ENCODE measurements at places on chromosomes 13 and 19.

- DNase-seq: no peak
Measured at GRCh38 chr19:38204096-38204495, 19.9 kb downstream of the DPF1 start.

GRCh38 chr19:44728178-44728577, 20.3 kb upstream of the BCL3 start:
- no peak for DNase-seq

GRCh38 chr19:16969135-16969534, 57.5 kb downstream of the CPAMD8 start:
- DNase-seq: peak; percentile 43

- DNase-seq: peak; percentile 94
Measured at GRCh38 chr19:16829010-16829821, at the start of gene SIN3B. Gene SIN3B (plus strand): TSS chr19:16829398. CDS start chr19:16829421, 23 bp downstream.

- no peak for DNase-seq
Measured at GRCh38 chr13:114272977-114273376, 8.4 kb upstream of the UPF3A start.

GRCh38 chr13:24263632-24264031, 45.7 kb upstream of the C1QTNF9 start:
- DNase-seq: no peak

GRCh38 chr19:29173896-29174295, 39.1 kb downstream of the UQCRFS1 start:
- DNase-seq: no peak

GRCh38 chr13:73772449-73773167, 361.6 kb downstream of the KLF12 start:
- no peak for DNase-seq

GRCh38 chr13:98147521-98147920, 4.6 kb downstream of the FARP1 start:
- DNase-seq: no peak

GRCh38 chr19:16258440-16258903, 60.8 kb downstream of the AP1M1 start:
- peak; percentile 92 for DNase-seq

- DNase-seq: peak; percentile 49
Measured at GRCh38 chr19:48967346-48968178, 2.5 kb downstream of the FTL start.

GRCh38 chr19:48543121-48543710, 8.8 kb upstream of the SULT2B1 start:
- no peak for DNase-seq

DNA sequence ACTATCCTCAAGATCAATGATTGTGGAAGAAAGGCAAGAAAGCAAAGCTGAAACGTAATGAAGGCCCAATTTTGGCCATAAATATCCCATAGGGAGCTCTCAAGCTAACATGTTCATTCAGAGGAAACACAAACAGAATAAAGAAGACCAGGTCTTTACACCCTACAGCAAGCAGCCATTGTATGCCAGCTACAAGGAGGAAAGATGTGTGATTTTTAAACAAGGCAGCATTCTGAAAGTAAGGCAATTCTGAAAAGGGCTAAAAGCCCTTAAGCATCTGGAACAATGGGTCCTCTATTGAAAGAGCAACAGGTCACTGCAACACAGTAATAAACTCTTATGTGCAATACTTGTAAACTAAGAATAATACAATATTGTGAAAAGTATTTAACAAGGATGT, 1002.4 kb downstream of the SLITRK1 start:
- no peak for DNase-seq

GRCh38 chr13:21106089-21106488, 44.7 kb upstream of the LATS2 start:
- no peak for DNase-seq

- no peak for DNase-seq
Measured at GRCh38 chr13:31427151-31428100, 227.7 kb downstream of the B3GLCT start.

DNA sequence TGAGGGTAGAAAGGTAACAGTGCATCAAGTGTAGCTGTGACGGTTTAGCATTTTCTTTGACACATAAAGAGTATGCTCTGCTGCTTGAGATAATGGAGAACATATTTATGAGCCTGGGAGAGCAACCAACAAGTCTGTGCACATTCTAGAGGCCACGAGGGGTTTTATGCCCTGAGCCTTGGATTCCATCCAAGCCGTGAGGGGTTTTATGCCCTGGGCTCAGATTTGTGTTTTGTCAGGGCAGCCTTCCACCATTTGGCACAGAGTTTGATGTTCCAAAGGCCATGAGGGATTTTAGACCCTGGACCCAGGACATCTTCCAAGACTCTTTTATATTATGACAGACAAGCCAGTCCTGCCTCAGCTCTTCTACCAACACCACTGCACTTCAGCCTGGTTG, 106.4 kb downstream of the ZNF486 start:
- no peak for DNase-seq

- peak; percentile 30 for DNase-seq
Measured at GRCh38 chr19:37914908-37915307, 7.9 kb downstream of the SIPA1L3 start.

DNA sequence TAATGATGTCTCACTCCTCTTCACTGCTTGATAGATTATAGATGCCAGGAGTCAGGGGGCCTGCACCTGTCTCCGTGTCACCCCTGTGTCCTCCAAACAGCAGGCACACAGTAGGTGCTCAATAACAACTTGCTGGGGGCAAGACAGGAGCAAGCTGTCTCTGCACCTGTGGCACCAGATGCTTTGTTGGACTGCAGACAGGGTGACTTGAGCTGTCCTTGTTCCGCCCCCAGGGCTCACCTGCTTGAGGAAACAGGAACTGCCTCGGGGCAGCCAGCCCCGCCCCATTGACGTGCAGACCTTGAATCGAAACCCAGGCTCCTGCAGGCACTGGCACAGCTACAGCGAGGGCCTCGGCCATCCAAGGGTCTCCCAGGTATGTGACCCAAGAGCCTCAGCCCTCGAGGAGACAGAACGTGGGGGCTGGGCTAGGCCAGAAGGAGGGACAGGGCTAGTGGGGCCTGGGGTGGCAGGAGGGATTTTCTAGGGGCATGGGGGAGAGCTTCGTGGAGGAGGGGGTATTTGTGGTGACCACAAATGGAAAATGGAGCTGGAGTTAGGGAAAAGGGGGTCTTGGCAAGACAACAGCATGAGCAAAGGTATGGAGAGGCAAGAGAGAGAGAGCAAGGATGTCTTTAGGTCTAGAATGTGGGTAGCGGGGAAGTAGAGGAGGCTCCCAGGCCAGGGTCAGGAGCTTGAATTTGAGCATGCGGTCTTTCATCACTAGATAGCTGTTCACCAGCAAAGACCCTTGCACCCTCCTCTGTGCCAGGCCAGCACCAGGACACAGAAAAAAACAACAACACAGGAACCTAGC, at the start of gene HSH2D:
Gene HSH2D (plus strand): TSS at position 287 of the 817 bp plus-strand sequence. CDS start 5,066 bp downstream, outside the sequence.
- peak; percentile 85 for DNase-seq

GRCh38 chr13:99376132-99376531, 68.9 kb upstream of the GPR183 start:
- DNase-seq: no peak

- DNase-seq: no peak
Measured at GRCh38 chr13:27926644-27927434, 7.0 kb downstream of the PDX1 start.

DNA sequence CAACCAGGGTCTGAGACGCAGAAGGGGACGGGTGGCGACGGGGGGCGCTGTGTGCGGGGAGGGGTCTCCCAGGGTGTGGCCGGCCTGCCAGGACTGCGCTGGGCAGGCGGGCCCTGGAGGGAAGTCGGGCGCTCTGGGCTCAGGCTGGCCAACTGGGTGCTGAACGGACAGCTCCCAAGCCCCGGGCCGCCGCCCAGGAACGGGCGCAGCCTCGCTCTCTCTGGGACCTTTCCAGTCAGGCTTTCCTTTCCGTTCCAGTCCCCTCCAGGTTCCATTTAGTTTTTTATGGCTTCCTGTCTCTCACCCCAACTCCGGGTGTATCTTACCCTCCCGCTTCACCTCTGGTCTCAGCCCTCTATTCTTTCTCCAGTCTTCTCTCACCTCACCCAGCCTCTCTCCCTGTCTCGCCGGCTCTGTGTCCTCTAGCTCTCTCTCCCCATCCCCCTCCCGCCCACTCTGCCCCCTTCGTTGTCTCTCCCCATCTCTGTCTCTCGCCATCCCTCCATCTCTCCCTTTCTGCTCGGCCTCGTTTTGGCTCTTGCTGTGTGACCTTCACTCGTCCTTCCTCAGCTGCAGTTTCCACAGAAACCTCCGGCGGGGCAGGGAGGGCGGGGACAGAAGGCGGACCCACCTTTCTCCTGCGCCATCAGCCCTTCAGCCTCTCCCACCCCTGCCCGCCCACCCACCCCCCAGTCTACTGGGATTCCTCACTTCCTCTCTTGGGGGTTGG, 3.3 kb upstream of the ATP1A3 start:
- peak; percentile 72 for DNase-seq

DNA sequence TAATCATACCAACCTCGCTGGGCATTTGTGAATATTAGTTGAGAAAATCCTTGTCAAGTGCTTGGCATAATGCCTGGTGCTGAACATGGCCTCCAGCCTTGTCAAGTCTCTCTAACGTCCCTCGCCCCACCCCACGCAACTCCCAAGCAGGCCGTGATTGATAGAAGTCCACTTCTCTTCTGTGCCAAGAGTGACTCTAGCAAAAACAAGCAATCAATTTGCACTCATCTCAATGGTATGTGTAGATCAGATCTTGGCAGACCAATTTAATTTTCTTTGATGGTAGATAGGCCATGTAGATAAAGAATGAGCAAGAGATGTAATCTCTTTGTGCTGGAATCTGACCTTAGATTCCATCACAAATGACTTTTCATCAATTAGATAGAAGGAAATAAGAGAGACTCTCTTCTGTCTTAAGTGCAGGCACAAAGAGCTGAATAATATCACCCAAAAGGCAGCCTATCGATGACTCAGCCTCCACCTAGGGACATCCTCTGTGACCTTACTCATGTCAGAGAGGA, 31.0 kb upstream of the KATNAL1 start:
- no peak for DNase-seq

DNA sequence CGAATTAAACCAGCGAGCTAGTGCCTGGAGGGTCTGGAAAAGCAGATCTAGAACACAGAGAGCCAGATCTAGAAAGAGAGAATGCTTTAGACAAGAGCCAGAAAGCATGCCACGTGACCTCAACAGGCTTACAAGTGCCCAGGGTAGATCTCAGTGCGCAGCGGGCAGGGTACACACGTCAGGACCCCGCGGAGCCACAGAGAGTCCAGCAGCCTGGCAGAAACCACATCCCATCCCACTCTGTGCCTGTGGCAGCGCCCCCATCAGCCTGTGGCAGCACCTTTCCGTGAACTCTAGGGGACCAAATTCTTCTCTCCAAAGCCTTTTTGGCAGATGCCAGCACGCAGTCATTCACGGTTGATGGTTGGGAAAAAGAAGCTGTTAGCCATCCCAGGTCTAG, 5.9 kb downstream of the ARHGEF1 start:
- no peak for DNase-seq

DNA sequence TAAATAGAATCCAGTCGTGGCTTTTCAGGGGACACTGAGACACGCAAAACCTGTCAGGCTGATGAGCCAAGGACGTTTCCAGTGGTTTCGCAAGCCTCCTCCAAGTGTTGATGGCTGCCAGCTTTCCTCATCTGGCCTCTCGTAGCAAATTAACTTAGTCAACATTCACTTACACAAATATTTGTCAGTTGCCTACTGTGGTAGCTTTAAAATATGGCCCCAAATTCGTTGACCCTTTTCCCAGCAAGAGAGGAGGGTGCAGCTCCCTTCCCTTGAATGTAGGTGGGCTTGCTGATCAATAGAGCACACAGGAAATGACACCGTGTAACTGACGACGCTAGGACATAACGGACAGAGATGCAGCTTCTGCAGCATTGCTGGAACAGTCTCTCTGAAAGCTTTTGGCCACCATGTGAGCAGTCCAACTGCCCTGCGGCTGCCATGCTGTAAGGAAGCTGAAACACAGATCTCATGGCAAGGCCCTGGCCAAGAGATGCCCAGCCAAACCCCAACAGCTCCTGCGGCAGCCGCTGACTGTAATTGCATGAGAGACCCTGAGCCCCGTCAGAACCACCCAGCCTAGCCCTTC, 5.5 kb upstream of the RANBP3 start:
- DNase-seq: no peak

DNA sequence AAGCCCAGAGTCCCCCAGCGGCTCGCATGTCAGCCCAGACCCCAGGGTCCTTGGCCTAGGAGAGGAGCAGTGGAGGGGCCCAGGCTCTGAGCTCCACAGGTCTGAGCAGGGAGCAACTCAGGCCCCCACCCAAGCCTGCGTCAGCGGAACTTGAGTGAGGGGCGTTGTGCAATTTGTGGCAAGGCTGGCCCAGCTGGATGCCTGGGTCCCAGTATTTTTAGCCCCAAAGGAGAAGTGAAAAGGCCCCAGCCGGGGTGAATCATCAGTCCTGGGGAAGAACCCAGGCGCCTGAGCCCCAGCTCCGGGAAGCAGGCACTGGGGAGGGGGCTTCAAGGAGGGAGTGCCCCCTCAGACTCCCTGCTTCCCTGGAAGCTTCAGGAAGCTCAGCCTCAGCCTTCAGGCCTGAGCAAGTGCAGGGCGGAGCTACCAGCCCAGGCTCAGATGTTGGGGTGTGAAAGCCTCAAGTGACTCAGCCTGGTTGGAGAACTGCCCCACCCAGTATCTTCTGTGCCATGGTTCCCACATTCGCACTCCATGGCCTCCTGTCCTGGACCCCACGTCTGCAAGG, 7.2 kb downstream of the MED29 start:
- DNase-seq: peak; percentile 91

- DNase-seq: peak; percentile 91
Measured at GRCh38 chr19:46748325-46749109, 2.3 kb upstream of the STRN4 start.

- DNase-seq: no peak
Measured at GRCh38 chr19:57338877-57339276, 12.2 kb upstream of the ZNF304 start.

GRCh38 chr13:33744589-33745369, 73.2 kb upstream of the RFC3 start:
- no peak for DNase-seq

- no peak for DNase-seq
Measured at GRCh38 chr13:42876270-42876714, 94.9 kb downstream of the FAM216B start.

GRCh38 chr19:31439270-31439573, 90.0 kb upstream of the TSHZ3 start:
- DNase-seq: no peak

GRCh38 chr19:34497112-34497805, 15.7 kb downstream of the WTIP start:
- no peak for DNase-seq

GRCh38 chr13:87777387-87777786, 106.2 kb downstream of the SLITRK5 start:
- DNase-seq: no peak

Measured in hematopoietic multipotent progenitor cell treated with erythropoietin and hydrocortisone succinate and interleukin-3 and kit ligand, for 6 days (in vitro differentiated cells).